ENCODE measurements at places on chromosomes 12 and 14.

DNA sequence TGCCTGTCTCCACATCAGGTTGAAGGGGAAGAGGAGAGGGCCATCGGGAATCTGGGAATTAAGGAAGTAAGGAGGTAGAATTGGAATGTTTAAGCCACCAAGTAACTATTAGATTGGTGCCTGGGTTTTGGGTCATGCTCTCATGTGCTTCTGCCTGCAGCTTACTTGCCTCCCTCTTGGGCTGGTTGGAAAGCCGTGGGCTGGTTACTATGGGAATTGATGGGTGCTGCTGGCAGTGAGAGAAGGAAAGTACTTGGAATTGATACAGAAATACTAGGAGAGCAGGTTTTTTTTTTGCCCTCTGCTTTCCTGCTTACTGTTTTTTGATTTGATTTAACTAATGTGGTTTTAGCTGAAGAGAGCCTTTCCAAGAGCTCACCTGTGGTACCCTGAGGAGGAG, 493.5 kb upstream of the RGS6 start:
- no peak for DNase-seq

GRCh38 chr14:76123426-76124225, 28.1 kb upstream of the GPATCH2L start:
- DNase-seq = no peak

- no peak for DNase-seq
Measured at GRCh38 chr14:101039755-101040138, 136.2 kb upstream of the RTL1 start.

DNA sequence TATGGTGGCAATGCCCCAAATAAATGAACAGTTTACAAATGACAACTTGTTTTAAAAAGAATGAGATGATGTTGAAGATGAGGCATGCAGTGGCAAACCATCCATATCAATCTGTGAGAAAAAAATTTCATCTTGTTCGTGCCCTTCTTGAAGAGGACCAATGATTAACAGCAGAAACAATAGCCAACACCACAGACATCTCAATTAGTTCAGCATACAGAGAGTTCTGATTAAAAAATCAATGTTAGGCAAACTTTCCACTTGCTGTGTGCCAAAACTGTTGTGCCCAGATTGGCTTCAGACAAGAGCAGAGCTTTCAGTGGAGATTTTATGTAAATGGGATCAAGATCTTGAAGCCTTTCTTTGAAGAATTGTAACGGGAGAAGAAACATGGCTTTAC, 329.9 kb downstream of the BMP4 start:
- DNase-seq = no peak

Data from right renal cortex interstitium (tissue), 3 donors.